Fibroblast of upper back skin (primary cell): ENCODE measurements at places on chromosomes 12 and 14.
A peak's percentile ranks its signal among the peaks of the same experiment; 100 is the strongest.

DNA sequence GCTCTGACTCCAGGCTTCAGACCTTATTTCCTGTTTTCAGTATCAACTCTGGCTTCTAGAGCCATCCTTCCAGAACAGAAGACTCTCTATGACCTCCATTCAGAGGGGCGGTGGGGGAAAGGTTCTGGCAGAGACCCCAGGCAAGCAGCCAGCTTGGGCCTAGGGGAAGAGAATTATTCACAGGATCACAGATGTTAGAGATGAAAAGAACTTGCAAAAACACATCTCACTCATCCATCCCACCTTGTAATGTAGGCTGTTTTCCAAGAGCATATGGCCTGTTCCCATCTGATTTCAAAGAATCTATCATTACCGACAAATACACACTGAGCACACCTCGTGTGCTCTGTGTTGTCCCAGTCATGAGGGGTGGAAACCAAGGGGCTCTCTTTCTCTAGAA is 131.9 kb downstream of the GRIN2B start:
- no peak for DNase-seq

DNA sequence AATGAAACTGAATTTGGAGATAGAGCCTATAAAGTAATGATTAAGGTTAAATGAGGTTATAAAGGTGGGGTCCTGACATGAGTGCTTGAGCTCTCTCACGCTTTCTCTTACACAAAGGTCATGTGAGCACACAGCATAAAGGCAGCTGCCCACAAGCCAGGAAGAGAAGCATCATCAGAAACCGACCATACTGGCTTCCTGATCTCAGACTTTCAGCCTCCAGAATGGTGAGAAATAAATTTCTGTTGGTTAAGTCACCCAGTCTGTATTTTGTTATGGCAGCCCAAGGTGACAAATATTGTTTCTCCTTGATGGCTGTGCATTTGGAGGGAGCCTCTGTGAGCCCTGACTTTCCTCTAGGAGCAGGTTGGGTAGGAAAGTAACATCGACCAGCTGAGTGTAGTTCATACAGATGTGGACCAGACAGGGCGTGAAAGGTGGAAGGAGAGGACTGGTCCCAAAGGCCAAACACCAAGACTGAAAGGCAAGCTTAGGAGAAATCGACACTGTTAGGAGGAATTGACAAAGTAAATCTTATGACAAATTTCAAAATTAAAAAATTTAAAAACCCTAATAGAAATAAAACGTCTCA is 97.6 kb upstream of the SLC38A2 start:
- no peak for DNase-seq

- peak; percentile 45 for DNase-seq
Observed at GRCh38 chr14:53925201-53925766, 31.3 kb downstream of the BMP4 start.

- DNase-seq: no peak
Observed at GRCh38 chr14:100554082-100554677, 33.0 kb downstream of the BEGAIN start.

GRCh38 chr12:67759829-67760228 is 111.3 kb downstream of the DYRK2 start:
- no peak for DNase-seq

- peak; percentile 14 for DNase-seq
Observed at GRCh38 chr14:29028973-29029582, 262.5 kb downstream of the FOXG1 start.

GRCh38 chr14:41749429-41749828 is 142.8 kb downstream of the LRFN5 start:
- peak; percentile 67 for DNase-seq

DNA sequence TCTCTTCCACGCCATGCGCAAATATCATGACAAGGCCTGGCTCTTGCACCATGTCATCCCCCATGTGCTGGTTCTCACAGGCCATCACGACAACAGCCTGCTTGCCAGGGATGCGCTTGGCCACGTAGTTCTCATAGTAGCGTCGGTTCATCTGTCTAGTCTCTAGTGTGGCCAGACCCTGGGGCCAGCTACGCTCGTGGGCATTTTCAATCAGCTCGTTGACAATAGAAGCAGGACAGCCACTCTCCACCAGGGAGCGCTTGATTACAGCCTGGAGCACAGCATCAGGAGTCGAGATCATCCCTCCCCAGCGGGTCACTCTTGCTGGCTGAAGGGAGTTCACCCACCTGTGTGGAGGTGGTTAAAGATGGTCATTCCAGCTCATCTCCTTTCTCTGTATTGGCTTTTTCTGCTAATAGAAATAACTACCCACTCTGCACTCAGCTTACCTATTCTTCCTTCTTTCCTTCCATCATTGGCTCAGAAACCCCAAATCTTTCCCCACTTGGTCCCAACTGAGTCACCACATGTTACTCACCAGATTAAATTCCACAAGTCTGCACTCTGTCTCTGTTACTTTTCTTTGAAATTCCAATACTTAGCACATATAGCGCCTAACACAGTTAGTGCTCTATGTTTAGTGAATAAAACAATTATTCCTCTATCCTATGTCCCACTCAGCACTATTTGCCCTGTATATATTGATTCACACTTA is 15.1 kb downstream of the RNF41 start:
- DNase-seq: peak; percentile 53

DNA sequence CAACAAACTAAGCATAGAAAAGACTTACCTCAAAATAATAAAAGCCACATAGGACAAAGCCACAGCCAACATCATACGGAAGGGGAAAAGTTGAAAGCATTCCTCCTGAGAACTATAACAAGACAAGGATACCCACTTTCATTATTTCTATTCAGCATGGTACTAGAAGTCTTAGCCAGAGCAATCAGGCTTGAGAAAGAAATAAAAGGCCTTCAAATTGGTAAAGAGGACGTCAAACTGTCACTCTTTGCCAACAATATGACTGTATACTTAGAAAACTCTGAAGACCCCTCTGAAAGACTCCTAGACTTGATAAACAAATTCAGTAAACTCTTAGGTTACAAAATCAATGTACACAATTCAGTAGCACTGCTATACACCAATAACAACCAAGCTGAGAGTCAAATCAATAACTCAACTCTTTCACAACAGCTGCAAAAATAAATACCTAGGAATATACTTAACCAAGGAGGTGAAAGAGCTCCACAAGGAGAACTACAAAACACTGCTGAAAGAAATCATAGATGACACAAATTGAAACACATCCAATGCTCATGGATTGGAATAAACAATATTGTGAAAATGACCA is 11.6 kb upstream of the CLEC1A start:
- DNase-seq: no peak
